GM04503 (cell line): ENCODE measurements at places on chromosomes 12 and 14.

- DNase-seq: no peak
Observed at GRCh38 chr14:31510855-31511254, 23.0 kb upstream of the GPR33 start.

DNA sequence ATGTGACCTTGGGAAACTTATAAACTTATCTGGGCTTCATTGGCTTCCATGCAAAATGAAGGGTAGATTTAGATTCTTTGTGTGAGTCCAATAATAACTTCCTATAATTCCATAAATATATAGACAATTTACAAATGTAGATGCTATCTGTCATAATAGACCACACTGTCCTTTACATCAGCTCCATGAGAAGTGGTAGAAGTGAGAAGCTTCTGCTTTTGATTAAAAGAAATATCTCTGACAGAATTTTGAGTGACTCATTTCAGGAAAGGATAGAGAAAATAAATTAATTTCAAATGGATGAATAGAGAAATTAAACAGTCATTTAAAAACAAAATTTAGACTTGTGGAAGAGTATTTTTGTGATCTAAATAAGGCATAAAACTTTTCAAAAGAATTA lies 329.7 kb upstream of the ATP2B1 start:
- DNase-seq: no peak

DNA sequence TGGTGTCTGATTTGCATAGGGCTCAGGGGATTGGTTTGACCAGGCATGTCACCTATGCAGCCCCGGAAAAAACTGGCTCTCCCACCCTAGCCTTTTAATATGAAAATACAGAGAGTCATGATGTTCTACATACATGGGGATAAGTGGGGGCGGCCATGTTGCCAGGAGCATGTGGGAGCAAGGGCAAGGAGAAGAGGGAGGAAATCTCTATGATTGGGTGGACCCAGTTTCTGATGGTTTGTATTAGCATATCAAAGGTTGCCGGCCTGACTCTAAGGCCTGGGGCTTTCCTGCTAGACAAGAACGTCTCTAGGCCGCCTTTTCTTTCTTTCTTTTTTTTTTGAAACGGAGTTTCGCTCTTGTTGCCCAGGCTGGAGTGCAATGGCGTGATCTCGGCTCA lies 123.4 kb upstream of the CPSF6 start:
- no peak for DNase-seq

DNA sequence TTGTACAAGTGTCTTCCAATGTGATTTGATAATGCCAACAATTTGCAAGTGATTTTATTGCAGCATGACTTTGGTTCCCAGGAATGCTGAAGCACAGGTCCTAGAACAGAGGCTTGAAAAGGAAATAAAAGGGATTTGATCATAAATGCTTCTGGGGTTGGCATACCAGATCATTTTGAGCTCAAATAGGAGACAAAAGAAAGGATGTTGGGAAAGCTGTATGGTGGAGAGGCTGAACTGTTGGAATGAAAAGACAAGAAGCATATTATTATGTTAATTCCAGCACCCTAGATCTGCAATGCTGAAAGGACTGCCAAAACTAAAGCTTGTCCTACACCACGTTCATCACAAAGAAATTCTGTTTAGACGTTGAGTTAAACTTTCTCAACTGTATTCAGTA lies 143.1 kb downstream of the BICD1 start:
- no peak for DNase-seq

DNA sequence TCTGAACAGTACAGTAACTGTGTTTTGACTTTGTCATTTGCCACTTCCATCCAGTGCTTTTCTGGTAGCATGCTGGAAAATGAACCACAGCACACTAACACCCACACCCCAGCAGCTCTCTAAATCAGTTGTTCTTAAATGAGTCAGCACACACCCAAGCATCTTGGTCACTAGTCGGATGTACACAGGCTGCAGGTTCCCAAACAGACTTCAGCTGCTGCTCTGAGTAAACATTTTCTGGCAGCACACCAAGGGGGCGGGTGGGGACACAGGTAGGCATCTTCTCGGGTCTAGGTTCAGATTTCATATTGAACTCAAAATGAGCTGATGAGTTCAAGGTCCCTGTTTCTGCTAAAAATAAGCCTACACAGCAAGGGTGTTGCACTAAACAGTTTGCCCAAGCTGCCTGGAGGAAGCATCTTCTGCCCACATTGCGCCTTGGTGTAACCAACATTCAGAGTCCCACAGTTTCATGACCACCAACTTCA lies 39.8 kb downstream of the IFNG start:
- DNase-seq: no peak

DNA sequence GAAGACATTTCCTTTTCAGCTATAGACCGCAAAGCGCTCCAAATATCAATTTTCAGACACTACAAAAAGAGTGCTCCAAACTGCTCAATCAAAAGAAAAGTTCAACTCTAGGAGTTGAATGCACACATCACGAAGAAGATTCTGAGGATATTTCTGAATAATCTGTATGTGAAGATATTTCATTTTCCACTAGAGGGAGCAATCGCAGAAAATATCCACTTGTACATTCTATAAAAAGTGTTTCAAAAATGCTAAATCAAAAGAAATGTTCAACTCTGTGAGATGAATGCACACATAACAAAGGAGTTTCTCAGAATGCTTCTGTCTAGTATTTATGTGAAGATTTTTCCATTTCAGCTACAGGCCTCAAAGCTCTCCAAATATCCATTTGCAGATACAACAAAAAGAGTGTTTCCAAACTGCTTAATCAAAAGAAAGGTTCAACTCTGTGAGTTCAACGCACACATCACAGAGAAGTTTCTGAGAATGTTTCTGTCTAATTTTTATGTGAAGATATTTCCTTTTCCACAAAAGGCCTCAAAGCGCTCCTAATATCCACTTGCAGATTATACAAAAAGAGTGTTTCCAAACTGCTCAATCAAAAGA lies 643.8 kb upstream of the ALG10B start:
- DNase-seq: no peak

DNA sequence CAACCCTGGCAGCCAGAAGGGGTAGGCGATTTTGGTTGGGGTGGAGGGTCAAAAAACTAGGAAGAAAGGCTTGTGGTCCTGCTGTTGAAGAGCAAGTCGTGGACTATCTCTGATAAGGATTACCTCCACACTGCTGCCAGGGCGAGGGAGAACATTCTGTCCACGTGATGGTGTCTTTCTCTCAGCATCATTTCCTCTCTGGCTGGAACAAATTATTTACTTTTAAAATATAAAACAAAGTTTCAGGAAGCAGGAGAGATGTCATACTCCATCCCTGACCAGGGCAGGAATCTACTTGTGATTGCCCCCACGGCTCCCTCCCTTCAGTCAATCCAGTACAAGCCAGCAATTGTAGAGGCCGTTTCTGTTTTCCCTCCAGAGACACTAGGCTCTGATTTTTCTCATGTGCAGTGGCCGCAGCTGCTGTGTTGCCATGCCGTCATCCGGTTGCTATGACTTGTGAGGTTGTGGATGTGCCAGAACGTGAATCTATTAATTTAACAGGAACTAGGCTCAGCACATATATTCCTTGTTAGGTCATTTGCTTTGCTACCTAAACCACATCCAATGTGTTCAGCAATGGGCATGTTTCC lies 61.5 kb upstream of the PTGR2 start:
- peak; percentile 96 for DNase-seq

GRCh38 chr12:114141921-114142564 lies 175.9 kb upstream of the RBM19 start:
- DNase-seq: no peak

GRCh38 chr12:68573406-68573805 lies 37.3 kb upstream of the RAP1B start:
- DNase-seq: no peak

- no peak for DNase-seq
Observed at GRCh38 chr12:54723379-54724256, 75.5 kb upstream of the DCD start.
